ENCODE measurements at places on chromosomes 6 and 20.

DNA sequence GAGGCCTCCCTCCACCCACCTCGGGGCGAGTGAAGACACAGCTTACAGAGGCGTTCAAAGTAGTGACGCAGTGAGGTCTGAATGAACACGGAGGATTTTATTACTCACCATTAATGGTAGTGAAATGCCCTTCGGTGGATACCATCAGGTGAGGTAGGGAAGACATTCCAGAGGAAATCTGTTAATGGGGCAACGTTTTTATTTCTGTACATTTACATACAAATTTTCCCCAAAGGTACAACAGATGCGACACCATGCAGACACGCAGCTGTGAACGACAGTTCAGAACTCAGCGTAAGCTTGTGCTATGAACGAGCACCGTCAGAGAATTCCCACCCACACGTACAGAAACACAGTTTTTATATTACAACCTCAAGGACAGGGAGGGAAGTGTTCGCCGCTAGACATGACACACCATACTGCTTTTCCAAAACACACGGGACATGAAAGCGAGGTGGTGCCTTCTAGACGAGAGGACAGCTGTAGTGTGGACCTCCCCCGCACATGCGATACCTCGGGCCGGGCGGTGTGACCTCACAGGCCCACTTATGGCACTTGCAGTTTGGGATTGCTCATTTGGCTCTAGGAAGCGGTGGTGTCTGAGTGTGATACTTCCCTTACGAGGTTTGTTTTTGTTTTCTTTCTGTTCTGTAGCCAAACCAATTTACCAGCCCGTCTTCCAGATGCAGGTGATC lies 10.7 kb downstream of the PSMG4 start:
- no peak for DNase-seq

DNA sequence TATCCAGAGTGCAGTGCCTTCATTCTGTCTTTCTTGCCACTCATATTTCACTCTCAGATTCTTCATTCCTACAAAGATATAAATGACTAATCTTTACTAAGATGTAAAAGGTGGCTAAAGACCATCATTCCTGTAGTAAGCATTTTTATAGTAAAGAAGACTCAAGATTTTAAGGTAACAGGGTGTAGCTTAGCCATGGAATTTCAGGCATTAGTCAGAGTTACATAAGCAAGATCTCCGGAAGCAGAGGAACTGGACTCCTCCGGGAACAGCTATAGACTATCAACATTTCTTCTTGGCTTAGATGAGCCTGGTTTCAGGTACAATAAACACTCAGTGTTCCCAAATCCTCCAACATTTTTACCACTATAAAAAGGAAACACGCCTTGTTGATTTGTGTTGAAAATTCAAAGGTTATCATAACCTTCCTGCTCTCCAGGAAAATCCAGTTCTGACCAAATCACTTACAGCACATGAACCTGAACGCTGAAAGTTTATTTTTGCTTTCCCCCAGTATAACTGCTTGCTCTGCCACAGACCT lies 23.7 kb downstream of the SERPINB1 start:
- DNase-seq, result no peak

GRCh38 chr6:141303907-141304306 lies 828.8 kb upstream of the GJE1 start:
- no peak for DNase-seq

- DNase-seq, result peak; percentile 67
These were observed 115.4 kb downstream of the OPRM1 start for GRCh38 chr6:154154389-154154967.

DNA sequence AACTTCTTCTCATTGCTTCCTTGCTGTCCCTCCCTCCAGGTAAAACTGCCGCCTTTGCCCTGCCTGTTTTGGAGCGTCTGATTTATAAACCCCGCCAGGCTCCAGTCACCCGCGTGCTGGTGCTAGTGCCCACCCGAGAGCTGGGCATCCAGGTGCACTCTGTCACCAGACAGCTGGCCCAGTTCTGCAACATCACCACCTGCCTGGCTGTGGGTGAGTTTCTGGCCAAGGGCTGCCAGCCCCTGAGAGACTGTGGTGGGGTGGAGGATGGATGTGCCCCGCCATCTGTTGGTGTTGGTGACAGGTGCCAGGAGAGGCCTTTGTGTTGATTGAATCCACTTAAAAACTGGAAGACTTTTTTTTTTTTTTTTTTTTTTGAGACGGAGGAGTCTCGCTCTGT lies 9.5 kb downstream of the DDX27 start:
- peak; percentile 62 for DNase-seq

GRCh38 chr6:83884523-83884922 lies 25.0 kb downstream of the CYB5R4 start:
- DNase-seq, result peak; percentile 80

- no peak for DNase-seq
These were observed 470.5 kb upstream of the NRSN1 start for GRCh38 chr6:23655525-23655924.

- no peak for DNase-seq
These were observed 84.3 kb downstream of the MBOAT1 start for GRCh38 chr6:20128018-20128417.

All from NCI-H2029 treated with DMSO at 0.1 percent for 48 hours (cell line).